ENCODE measurements at places on chromosomes 6 and 20. TPM values are rescaled to one million over a fixed set of nuclear protein-coding genes. Genes with fewer than 3 reads are reported as not detected.

DNA sequence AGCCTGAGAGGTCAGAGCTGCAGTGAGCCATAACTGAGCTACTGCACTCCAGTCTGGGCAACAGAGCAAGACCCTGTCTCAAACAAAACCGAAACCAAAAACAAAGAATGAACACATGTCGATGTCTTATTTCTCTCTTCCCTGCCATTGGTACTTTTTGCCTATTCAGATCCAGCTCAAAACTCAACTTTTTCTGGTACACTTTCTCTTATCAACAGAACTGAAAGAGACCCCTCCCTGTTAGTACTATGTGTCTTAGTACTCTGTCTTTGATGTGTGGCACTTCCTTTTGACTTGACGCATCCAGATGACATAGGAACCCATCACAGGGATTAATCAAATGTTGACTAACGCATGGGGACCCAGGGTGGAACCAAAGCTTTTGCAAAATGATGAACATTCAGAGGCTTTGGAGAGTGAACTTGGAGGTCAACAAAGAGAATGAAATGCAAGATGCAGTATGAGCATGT lies 44.8 kb downstream of the AKAP12 start:
- no peak for DNase-seq

DNA sequence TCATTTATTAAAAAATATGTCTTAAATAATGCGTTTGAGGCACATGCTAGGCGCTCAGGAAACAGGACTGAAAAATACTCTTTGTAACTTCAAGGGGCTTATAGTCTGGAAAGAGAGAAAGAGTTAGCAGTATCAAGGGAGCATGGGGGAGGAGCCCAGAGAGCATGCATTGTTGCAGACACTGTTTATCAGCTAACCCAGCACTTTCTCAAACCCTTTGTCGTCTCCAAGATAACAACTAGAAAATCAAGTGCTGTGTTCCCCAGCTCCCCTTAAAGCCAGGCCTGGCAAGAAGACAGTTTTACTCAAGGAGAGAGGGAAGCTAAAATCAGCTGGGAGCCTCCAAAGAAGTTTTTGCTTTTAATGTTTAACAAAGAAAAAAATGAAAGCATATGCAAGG lies 98.4 kb downstream of the PERP start:
- DNase-seq, result no peak

GRCh38 chr6:42322676-42323075 lies 105.0 kb upstream of the MRPS10 start:
- DNase-seq, result no peak

DNA sequence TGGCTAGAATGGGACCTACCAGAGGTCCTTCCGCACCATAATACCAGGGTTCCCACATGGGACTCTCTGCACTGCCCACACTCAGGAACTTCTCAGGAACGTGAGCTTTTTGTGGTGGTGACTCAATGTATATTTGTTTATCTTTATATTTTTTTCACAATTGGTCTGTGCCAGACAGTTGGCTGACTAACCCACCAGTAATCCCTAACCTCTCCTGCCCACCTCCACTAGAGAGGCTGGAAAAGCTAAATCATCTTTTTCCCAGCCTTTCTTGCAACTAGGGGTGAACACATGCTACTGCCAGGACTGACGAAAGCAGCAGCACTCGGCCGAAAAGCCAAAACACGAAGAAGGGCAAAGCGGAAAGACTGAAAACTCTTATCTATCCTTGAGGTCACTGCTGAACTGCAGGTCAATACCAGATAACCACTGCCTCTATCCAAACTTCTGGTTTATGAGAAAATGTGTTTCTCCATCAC lies 112.9 kb downstream of the TRERF1 start:
- no peak for DNase-seq

GRCh38 chr20:12966468-12967085 lies 42.2 kb upstream of the SPTLC3 start:
- DNase-seq, result no peak

DNA sequence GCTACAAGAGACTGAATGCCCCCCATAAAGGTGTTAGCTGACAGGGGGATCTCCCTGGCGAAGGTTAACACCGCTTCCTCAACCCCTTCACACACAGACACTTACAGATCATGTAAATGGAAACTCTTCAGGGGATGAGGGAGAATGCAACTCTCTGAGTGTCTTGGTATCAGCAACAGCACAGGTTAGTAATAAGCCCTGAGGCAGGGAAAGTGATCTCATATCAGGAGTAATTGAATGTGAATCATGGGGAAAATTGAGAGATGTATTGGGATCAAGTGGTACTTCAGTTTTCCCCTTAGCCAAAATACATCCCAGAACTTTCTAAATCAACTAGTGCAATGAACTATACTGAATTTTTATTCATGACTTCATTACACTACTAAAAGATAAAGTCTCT lies 23.8 kb downstream of the OR2J3 start:
- DNase-seq, result no peak

- no peak for DNase-seq
Observed at GRCh38 chr6:43797919-43798318, 27.9 kb downstream of the VEGFA start.

GRCh38 chr20:53009979-53010735 lies 38.0 kb downstream of the TSHZ2 start:
- no peak for DNase-seq

DNA sequence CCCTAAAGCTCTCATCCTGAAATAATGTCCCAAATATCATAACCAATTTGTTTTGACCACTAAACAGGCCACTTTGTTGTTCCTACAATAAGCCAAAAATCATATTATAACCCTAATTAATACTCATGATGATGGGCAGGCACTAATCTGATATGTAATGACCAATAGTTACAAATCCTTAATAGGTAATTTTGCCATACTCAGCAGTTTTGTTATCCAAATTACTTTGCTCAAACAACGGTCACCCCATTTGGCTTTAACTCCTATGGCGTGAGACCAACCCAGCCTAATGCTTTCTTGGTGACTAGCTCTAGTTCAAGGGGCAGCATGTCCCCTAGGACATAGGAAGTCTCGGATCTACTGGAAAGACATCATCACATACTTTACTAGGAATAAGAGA lies 123.2 kb upstream of the ID4 start:
- no peak for DNase-seq

DNA sequence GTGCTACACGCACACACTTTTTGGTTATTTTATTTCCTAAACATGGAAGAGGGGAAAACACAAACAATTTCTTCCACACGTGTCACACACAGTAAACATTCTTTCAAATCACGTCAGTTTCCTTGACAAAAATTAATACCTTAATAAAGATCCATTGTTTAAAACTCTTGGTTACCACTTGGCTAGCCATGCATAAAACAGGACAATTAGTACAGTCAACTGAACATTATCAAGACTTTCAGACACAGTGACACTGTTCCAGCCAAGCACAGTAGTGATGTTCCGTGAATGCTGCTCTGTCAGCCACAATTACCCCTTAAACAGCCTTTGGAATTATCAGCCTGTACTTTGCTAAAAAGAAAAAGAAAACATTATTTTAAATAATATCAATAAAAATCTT lies 50.8 kb downstream of the GMDS start:
- DNase-seq, result no peak

DNA sequence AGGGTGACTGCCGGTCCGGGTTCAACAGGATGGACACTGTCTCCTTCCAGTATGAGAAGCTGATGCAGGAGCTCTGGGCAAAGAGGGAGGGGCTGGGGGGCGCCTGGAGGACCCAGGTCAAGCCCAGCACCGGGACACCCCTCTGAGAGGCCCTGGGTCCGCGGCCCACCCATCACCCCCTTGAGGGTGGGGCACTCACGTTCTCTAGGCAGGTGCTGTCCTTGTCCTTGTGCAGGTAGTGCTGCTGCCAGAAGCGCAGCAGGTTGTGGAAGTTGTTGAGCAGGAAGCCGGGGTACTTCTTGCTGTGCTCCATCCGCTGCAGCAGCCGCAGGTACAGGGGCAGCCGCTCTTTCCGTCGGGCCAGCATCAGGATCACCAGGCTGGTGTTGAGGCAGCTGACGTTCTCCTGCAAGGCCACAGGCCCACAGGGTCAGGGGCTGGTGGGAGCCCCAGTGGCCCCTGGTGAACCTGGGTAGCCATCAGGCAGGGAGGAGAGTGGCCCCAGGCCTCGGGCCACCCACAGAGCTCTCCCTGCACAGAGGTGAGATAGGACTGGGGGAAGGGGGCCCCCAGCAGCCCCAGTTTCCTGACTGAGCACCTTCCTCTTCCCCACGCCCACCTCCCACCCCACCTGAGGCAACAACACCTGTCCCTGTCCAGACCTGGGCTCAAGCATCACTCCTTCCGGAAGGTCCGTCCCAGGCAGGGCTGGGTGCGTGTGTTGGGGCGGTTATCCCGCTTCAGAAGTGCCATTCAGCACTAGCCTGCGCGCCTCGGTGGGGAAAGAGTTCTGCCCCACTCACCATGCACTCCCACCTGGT lies 47.8 kb downstream of the MYH7B start:
- peak; percentile 72 for DNase-seq

DNA sequence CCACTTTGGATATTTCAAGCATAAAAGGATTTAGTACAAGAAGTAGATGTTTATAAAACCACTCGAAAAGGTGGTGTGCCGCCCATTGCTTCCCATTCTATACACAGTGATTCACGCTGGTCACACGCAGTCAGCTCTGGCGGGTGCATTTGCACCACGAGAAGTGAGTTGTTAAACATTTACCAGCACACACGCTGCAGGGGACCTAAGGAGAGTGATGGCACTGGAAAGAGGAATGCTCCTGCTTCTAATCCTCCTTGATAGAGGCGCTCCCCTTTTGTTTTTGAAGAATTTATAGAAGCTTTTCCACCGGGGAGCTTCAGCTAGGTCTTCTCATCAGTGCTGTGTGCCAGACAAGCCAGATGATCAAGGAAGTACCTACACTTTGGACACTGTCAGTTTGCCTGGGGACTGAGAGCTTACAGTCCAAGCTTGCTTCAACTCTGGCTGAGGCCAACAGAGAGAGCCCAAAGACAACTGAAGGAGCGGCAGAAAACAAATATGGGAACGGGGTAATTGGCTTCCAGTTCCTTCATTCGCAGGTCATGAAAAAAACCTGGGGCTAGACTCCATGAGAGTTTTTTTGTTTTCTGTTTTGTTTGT lies 31.2 kb downstream of the MUC22 start:
- no peak for DNase-seq

GRCh38 chr6:120646101-120646500 lies 688.2 kb downstream of the TBC1D32 start:
- no peak for DNase-seq

DNA sequence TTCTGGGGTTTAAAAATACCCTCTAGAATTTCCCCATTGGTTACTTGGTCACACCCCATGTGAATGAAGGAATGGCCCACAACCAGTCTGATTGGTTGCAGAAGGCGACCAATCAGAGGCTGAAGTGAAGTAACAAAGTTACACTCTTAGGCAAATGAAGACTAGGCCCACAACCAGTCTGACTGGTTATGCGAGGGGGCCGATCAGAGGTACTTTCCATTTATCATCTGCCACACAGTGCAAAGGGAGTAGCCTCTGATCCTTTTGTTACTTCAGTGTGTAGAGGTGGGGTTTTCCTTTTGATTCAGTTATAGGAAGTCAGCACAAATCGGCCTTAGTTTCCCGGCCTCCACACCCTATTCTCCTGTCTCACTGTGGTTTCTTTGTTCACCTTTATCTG lies 61.2 kb upstream of the SGK1 start:
- no peak for DNase-seq

- peak; percentile 91 for DNase-seq
Observed at GRCh38 chr6:75748743-75749538, at the start of gene MYO6. Gene MYO6 (plus strand): TSS chr6:75749239. CDS start chr6:75817548, 68,309 bp downstream.

GRCh38 chr6:163490826-163491577 lies 76.5 kb downstream of the QKI start:
- no peak for DNase-seq

DNA sequence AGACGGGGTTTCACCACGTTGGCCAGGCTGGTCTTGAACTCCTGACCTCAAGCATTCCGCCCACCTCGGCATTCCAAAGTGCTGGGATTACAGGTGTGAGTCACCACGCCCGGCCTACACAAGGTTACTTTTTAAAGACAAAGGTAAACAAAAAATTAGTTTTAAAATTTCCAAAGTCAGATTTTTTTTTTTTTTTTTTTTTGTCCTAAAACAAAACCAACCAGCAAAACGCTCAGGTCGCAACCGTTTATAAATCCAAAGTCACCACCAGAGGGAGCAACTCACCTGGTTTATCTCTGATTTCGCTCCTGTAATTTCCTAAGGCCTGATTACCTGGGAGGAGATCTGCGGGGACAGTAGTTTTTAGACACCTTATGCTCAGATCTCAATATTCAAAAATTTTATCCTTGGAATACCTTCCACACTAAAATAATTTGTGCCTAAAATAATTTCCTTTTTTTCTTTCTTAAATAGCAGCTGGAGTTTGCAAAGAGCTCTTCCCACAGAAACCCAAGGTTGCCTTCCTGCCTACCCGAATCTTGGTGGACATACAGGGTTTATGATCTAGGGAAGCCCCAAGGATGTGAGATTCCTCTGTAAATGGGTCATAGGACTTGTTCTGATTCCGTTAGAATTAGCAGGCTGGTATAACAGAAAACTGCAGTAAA lies 19.8 kb upstream of the TREM1 start:
- DNase-seq, result no peak

- DNase-seq, result no peak
Observed at GRCh38 chr6:28393912-28394662, 5.5 kb downstream of the ZSCAN12 start.

DNA sequence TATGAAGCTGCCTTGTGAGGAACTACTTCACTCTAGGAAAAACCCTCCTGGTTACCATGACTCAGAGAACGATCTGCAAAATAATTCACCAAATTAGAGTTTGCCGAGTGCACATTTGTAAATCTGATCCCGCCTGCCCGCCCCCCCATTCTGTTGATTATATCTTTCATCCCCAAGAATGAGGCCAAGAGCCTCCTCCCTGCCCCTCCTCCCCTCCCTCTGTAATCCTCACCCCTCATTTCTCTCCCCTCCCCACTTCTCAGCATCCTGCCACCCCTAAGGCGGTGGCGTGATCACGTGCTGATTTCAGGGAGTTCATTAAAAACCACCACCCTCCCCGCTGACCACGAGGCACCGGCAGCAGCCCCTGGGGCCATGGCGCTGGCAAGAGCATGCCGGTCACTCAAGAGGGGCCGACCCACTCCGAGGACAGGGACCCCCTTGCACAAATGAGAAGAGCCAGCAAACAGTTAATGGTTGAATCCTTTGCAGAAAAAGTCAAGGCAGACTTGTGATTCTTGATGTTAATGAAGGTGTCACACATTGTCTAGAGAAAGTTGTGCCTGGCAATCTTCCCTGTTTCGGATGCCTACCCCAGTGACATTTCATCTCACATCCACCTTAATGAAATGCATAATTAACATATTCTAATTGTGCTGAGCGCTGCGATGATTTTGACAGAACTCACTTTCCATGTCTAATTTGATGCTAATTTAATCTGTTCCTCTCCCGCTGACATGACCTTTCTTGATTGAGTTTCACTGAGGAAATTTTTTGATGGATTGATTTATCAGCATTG lies 247.9 kb downstream of the ZNF217 start:
- no peak for DNase-seq

The PNPLA1 gene
- total RNA-seq, result 0.14 TPM

The RBL1 gene
- 4.4 TPM for total RNA-seq

The PRR3 gene
- 8.3 TPM for total RNA-seq

The RBBP8NL gene
- not detected for total RNA-seq

The PI16 gene
- total RNA-seq, result 51.4 TPM

The TPBG gene
- total RNA-seq, result 22.1 TPM

The SPEF1 gene
- not detected for total RNA-seq

The DDO gene
- total RNA-seq, result 2.7 TPM

The MCCD1 gene
- not detected for total RNA-seq

The POU3F2 gene
- not detected for total RNA-seq

The SAMD3 gene
- 2.6 TPM for total RNA-seq

The MYB gene
- 0.29 TPM for total RNA-seq

All from posterior vena cava (tissue), 2 donors.